ENCODE measurements at places on chromosomes 12 and 14.
A peak's percentile ranks its signal among the peaks of the same experiment; 100 is the strongest.

DNA sequence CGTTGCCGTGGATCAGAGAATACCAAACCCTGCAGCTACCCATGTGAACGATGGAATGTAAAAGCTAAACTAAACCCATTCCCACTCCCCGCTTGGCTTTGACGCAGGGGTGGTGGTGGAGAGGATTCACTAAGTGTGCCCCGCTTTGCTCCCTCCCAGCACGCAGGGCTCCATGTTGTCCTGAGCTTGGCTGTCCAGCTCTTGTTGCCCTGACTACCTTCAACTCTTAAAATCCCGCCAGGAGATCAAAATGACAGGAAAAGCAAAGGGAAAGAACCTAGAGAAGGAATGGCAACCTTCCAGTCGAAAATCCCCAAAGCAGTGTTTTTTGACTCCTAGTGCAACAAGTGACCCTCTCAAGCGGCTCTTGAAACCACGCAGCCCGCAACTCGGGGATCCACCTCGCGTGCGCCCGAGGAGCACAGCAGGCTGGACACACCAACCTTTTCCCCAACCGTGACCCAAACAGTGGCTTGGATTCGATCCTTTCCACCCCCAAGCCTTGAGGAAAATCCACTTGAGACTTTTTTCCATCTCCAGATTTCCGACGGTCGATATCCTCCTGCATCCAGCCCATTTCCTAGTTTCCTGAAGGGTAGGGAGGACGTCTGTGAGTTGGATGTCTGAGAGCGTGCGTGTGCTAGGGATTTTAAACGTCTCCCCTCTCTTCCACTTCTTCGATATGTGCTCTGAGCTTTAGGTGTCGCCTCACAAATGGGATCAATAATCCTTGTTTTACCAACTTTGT is 1.4 kb downstream of the SYT10 start:
- DNase-seq: no peak

DNA sequence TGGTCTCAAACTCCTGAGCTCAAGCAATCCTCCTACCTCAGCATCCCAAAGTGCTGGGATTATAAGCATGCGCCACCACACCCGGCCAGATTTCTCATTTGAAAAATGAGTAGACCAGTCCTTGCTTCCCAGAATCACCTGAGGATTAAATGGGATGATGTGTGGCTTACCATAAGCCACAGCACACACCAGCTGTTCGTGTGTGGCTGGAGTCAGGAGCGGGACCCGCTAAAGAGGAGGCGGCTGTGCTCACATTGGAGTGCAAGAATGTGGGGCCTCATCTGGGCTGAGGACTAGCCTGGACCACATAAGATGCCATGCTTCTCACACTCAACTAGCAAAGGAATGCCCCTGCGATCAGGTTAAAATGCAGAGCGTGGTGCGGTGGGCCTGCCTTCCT is 6.7 kb upstream of the ALDH2 start:
- no peak for DNase-seq

- DNase-seq: no peak
Observed at GRCh38 chr12:117084405-117085317, 14.6 kb downstream of the TESC start.

DNA sequence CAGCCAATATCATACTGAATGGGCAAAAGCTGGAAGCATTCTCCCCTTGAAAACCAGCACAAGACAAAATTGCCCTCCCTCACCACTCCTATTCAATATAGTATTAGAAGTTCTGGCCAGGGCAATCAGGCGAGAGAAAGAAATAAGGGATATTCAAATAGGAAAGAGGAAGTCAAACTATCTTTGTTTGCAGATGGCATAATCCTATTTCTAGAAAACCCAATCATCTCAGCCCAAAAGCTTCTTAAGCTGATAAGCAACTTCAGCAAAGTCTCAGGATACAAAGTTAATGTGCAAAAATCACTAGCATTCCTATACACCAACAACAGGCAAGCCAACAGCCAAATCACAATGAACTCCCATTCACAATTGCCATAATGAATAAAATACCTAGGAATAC is 21.0 kb upstream of the ANP32D start:
- DNase-seq: no peak

DNA sequence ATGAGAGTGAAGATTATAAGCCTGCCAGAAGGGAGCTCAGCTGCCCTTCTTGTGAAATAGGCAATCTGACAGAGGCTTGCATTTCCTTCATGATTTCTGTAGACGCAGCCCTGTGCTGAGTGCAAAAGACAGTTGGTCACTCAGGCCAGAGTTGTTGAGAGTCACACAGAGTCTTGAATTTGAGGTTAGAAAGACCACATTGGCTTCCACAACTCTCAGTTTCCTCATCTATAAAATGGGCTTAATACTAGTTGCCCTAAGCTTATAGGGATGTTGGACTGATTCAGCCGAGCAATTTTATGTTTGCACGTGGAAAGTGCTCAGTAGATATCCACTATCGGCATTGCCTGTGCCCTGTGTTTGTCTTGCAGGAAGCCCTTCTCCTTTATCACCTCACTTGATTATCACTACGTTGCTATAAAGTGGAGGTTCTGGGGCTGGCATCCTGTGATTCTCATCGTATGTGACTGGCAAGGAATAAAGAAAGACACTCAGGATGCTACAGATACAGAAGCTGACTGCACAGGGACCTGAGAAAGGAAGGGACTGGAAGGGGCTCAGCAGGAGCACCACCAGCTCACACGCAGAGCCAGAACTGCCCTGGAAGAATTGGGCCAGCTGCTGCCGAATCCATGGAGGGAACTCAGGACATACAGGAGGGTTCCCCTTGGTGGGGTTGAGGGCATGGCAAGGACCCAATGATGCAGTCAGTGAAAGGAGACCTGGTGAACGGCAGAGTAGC is 19.8 kb upstream of the SERPINA4 start:
- DNase-seq: no peak

- peak; percentile 67 for DNase-seq
Observed at GRCh38 chr14:61211476-61212255, 69.5 kb downstream of the TMEM30B start.

DNA sequence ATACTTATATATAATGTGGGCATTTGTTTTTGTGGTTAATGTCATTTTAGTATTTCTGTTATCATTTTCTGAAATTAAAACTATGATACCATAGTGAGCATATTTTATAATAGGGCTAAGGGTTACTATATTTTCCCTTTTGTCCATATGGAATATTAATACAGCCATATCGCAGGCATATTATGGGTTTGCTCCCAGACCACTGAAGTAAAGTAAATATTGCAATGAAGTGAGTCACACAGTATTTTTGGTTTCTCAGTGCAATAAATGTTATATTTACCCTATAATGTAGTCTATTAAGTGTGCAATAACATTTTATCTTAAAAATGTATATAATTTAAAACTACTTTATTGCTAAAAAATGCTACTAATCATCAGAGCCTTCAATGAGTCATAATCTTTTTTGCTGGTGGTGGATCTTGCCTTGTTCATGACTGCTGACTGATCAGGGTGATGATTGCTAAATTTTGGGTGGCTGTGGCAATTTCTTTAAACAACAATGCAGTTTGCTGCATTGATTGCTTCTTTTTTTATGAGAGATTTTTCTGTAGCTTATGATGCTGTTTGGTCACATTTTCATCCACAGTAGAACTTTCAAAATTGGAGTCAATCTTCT is 1044.5 kb upstream of the NOVA1 start:
- DNase-seq: no peak

GRCh38 chr14:37587881-37588666 is 7.0 kb downstream of the FOXA1 start:
- no peak for DNase-seq

GRCh38 chr14:22282417-22282816 is 306.6 kb downstream of the DAD1 start:
- DNase-seq: no peak

DNA sequence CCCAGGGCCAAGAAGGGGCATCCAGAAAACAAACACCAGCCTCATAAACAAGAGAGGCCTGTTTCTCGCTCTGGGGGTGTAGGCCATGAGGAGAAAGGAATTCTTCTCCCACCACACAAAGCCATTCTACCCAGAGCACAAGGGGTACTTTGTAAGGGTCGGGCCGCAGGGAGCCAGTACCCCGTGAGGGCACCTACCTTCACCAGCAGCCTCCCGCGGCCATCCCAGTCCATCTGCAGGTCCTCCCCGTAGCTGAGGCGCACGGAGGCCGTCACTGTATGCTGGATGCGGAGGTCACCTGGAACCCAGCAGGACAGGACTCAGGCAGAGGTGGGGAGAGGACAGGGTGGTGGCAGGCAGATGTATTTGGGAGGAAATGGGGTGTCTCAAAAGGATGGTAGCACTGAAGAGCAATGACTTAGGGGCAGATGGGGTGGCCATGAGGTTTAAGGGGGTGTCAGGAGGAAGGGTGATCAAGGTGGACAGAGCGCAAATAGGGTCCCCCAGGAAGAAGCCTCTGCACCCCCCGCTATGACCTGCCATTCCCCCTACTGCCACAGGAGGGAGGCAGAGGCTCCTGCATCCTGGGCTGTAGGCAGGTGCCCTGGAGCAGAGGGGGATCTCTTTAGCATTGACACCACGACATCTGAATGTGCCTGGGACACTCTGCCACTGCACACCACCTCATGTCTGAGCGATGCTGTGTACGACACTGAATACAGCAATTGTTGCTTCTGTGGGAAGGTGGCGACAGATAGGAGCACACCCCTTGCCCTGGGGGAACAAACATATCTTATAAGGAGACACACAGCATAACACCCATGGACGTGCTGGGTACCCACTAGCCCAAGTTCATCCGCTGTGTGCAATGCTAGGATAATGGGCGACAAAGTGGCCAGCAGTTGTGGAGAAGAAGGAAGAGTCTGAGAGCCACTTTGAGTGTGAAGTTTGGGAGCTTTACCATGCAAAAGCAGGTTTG is 61.4 kb downstream of the VWF start:
- DNase-seq: peak; percentile 33

DNA sequence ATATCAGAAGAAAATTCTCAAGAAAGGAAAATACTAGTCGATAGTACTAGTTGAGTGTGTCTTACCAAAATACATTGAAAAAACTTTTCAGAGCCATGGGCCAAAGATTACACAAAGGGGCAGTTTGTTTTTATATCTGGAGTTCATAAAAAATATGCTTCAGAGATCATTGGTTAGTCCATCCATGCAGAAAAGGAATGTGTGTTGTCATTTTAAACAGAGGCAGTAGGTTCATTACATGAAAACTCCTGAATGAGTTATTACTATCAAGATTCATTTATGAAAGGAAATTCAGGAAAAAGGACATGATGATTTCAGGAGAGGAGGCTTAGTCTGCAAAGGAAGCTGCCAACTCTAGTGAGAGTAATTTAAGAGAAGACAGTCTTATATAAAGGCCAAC is 354.8 kb downstream of the AEBP2 start:
- DNase-seq: no peak

DNA sequence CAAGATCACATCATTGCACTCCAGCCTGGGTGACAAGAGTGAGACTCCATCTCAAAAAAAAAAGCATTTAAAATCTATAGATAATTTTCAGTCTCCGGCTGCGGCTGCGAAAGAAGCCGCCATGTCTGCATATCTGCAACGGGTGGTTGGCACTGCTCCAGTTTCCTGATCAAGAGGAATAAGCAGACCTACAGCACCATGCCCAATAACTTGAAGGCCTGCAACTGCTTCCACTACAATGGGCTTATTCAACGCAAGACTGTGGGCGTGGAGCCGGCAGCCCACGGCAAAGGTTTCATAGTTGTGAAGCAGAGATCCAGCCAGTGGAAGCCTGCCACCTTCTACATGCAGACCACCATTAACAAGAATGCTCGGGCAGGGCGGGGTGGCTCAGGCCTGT is 30.6 kb upstream of the EID3 start:
- DNase-seq: no peak

Measured in NCI-H2107 (cell line).